ENCODE measurements at places on chromosomes 11 and 22.

DNA sequence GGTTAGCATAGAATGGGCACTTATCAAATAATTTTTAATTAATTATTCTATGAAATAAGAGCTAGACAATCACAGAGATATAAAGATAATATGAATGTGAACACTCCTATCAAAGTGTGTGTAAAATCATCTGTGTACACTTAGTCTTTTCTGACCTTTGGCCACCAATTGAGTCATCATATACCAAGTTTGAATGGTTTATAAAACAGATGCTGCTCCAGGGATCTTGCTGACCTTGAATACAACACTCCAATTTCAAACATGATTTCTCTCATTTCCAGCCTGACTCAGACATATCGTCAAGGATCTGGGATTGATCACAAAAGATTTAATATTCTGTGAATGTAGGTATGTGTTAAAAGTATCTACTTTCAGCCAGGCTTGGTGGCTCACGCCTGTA, 2.9 kb upstream of the OR51V1 start:
- DNase-seq: no peak

GRCh38 chr11:59776210-59777066, 21.3 kb downstream of the STX3 start:
- DNase-seq: no peak

DNA sequence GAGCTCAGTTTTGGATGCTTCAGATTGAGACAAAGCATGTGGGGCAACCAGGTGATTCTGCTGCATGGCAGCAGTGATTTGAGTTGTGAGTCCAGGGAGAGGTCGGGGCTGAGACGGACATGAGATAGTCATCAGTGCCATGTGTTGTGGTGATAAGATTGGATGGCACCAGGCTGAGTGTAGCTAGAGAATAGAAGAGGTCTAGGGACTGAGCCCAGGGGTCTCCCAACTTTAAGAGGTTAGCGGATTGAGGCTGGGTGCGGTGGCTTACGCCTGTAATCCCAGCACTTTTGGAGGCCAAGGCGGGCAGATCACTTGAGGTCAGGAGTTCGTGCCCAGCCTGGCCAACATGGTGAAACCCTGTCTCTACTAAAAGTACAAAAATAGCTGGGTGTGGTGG, 6.3 kb upstream of the CTSD start:
- DNase-seq: no peak

DNA sequence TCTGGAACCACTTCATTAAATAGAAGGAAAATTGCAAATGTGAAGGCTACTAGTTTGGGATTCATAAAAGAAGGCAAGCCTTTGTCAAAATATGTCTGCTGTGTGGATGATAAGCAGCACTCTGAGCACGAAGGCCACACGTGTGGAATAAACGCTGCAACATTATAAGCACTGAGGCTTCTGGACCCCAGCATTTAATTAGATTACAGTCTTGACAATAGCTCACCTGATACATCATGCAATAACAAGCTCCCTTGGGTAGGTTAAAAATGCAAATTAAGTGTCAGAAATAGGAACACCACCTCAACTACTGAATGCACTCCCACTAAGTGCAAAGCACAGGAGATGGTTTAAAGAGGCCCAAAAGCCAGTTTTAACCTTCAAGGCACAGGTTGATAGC, 179.3 kb downstream of the LARGE1 start:
- DNase-seq: no peak

- no peak for DNase-seq
These were observed 40.9 kb upstream of the MYEOV start for GRCh38 chr11:69253028-69253427.

- no peak for DNase-seq
These were observed 15.2 kb upstream of the NUP160 start for GRCh38 chr11:47863189-47863897.

DNA sequence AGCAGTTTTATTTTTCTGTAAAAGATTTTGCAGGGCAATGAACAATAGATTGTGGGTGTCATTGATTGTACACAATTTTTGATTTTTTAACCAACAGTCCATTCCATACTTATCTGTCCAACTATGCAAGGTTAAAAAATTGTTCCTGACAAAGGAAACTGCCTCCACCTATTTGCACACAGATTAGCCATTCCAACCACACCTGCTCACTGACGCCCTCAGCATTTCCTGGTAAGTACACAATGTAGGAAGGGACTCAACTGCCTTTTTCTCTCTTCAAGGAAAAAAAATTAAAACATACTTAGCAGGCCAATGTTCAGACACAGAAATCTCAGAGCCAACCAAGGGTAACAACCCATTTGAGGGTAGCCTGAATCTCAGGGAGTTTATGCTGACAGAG, 4.3 kb upstream of the FUT4 start:
- DNase-seq: no peak

- no peak for DNase-seq
These were observed 88.7 kb upstream of the DRD2 start for GRCh38 chr11:113563766-113564526.

GRCh38 chr22:28103596-28103995, 184.5 kb upstream of the PITPNB start:
- DNase-seq: no peak

DNA sequence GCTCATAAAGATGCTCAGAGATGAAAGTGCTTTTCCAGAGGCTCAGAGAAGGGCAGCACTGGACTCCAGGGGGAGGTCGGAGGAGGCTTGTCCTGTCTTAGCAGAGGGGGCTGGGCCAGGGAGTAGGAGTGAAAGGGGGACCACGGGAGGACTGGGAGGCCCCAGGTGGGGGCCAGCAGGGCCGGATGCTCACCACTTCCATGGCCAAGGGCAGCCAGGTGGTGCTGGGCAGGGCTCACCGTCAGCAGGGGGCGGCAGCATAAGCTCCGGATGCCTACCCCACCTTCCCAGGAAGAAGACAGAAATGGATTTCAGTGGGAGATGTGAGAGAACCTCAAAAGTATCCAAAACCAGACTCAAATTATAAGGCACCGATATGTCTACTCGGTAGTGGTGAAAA, 11.0 kb downstream of the RAB36 start:
- no peak for DNase-seq

DNA sequence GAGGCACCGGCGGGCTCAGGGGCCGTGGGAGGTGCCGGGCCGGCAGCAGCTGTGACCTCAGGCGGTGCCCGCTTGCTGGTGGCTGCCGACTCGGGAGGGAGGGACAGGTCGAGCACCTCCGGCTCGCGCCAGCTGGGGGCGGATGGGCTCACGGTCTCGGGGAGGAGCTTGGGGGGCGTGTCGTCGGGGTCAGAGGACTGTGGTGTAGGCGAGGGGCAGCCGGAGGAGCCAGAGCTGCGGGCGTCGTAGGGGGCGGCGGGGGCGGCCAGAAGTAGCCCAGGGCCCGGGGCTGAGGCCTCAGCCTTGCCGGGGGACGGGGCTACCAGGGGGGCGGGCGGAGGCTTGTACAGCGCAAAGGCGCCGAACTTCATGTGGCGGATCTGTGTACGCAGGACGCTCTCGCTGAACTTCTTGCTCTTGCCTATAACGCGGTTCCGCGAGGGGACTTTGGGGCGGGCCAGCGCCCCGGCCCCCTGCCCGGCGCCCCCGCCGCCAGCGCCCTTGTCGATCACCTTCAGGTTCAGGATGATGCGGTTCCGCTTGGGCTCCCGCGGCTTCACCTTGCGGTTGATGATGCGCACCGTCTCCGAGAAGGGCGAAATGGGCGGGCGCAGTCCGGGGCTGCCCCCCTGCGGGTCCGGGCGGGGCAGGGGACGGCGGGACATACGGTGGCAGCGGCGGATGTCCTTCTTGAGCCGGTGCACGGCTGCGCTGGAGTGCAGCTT, 5.5 kb downstream of the CBX6 start:
- DNase-seq: no peak

- DNase-seq: no peak
These were observed 8.9 kb downstream of the DERL3 start for GRCh38 chr22:23829845-23830372.

DNA sequence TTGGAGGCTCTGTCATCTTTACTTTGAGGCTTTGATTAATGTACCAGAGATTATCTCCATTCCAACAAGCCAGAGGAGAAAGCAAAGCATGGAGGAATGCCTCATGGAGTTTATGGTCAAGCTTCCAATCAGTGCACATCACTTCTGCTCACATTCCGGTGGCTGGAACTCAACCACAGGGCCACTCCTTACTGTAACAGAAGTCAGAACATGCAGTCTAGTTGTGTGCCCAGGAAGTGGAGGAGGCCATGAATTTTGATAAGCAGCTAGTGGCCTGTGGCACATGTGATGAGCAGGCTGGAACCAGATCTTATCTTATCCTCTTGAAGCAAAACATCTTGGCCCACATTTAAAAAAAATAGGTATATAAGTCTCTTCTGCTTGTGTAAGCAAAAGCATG, 258.9 kb upstream of the ARHGAP20 start:
- no peak for DNase-seq

GRCh38 chr11:108620958-108621772, 27.6 kb upstream of the EXPH5 start:
- DNase-seq: peak; percentile 32

DNA sequence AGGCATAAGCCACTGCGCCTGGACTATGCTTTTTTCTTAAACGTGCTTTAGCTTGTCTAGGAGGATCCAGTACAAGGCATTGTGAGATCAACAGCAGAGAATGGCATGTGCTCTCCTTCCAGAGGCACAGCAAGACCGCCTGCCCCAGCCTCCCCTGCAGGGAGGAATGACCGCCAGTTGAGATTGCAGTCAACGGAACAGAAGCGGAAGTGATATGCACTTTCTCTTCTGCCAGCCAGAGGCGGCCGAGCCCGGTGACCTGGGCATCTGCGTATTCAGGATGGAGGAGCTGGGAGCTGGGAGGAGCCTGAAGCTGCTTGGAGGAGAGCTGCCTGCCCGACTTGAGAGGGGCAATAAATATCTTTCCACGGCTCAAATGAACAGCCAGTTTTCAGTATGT, 243.0 kb downstream of the CTTN start:
- no peak for DNase-seq

DNA sequence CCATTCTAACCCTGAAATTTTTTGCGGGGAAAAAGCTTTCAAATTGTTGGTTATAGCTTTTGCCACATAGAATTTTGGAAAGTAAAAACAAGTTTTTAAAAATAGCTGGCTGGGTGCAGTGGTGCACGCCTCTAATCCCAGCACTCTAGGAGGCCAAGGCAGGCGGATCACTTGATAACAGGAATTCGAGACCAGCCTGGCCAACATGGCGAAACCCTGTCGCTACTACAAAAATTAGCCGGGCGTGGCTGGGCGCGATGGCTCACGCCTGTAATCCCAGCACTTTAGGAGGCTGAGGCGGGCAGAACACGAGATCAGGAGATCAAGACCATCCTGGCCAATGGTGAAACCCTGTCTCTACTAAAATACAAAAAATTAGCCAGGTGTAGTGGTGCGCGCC, 54.9 kb downstream of the TNRC6B start:
- no peak for DNase-seq

- DNase-seq: peak; percentile 58
These were observed 15.9 kb downstream of the PTPN5 start for GRCh38 chr11:18775492-18776292.

GRCh38 chr11:64089027-64089360, 53.3 kb downstream of the FLRT1 start:
- DNase-seq: no peak

DNA sequence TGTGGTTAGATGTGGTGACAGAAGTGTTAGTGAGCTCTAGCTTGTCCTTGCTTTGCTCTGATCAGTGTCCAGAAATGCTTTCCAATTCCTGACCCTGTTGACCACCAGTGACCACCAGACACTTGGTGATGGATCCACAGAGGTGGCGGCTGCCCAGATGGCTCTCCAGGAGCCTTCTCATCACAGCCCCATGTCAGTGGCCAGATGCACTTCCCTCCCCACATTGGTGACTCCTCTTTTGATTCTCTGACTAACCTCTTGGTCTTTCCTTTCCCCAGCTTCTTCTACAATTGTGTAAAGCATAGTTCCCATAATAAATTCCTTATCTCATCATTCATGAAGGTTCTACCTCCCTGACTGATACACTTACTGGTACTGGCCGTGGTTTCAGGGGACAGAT, 40.1 kb upstream of the CXCR5 start:
- DNase-seq: no peak

GRCh38 chr22:35981900-35982299, 46.7 kb downstream of the RBFOX2 start:
- DNase-seq: no peak

GRCh38 chr22:39279170-39279850, 34.5 kb upstream of the PDGFB start:
- DNase-seq: no peak

- no peak for DNase-seq
These were observed 148.9 kb downstream of the TENM4 start for GRCh38 chr11:79291948-79292347.

- DNase-seq: no peak
These were observed 17.9 kb downstream of the IGLL1 start for GRCh38 chr22:23562186-23562585.

DNA sequence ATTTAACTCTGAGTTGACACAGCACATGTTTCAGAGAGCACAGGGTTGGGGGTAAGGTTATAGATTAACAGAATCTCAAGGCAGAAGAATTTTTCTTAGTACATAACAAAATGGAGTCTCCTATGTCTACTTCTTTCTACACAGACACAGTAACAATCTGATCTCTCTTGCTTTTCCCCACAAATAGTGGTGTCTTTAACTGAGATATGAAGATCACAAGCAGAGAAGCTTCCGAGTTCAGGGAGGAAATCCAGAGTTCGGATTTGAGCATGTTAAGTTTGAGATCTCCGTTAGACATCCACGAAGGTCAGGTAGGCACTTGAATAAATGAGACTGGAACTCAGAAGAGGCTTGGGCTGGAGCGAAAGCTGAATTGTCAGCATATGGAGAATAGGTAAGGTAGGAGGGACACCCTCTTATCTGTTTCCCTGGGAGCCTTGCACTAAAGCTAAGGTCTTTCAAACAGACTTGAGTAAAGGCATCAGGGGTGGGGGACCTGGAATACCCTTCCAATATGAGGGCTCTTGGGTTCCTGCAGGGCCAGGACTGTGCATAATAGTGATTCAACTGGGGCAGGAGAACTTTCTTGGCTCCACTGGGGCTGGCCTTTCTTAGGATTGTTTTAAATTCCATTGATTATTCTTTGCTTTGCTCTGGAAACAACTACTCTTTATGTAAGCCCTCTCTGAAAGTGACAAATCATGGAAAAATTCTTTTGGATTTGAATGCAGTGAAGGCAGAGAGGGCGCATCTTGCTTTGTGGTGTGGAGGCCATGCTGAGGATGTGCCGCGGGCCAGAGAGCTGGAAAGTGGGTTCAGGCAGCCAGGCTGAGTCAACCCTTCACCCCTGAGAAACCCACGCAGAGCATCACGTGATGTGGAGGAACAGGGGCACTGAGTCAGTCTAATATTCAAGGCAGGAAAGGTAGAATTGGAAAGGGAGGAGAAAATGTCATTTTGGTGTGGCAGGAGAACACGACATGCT, 62.7 kb upstream of the AMPD3 start:
- no peak for DNase-seq

GRCh38 chr11:134901542-134901941, 489.5 kb upstream of the B3GAT1 start:
- DNase-seq: no peak

GRCh38 chr11:45079943-45080719, 66.3 kb upstream of the PRDM11 start:
- peak; percentile 57 for DNase-seq

DNA sequence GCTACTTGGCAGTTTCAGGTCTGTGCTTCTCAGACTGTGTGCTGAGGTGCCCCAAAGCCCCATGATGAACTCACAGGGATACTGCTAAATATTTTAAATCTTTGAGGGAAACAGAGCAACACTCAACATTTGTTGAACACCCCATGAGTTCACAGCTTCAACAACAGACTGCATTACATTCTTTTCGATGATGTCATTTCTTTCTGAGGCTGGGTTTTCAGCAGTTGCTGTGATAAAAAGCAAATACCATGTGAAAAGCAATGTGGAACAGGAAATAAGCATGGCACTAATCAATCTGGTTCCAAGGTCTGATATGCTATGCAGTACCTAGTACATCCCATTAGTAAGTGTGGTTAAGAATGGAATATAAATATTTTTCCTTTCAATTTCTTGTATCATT, 82.7 kb downstream of the RPL27A start:
- DNase-seq: no peak

All from GM19239 (cell line).